Esophagus squamous epithelium (tissue), 5 donors: ENCODE measurements at places on chromosomes 6 and 20.

DNA sequence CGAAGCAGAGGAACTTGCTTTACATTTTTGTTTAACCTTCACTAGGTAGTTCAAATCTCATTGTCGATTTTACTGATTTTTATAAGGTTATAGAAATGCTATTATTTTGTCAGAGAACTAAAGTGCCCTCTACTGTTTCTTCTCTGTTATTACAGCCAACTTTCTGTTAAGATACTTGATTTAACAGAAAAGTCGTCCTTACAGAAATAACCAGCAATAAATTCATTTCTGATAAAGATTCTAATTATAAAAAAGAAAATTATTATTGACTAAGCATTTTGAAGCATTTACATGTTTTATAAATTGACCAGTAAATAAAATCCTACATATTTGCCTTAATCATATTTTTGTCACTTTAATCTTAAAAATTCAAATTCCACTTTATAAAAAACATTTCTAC lies 60.8 kb downstream of the OGFRL1 start:
- no peak for DNase-seq

- no peak for DNase-seq
Measured at GRCh38 chr20:14009208-14009607, 13.9 kb downstream of the MACROD2 start.

GRCh38 chr20:37526238-37526838 lies 1.3 kb downstream of the BLCAP start:
- DNase-seq = no peak

- DNase-seq = no peak
Measured at GRCh38 chr20:47642624-47643023, 140.9 kb downstream of the NCOA3 start.
